ENCODE measurements at places on chromosomes 16 and 17.

GRCh38 chr16:87702325-87702811 lies 63.4 kb downstream of the KLHDC4 start:
- no peak for DNase-seq

DNA sequence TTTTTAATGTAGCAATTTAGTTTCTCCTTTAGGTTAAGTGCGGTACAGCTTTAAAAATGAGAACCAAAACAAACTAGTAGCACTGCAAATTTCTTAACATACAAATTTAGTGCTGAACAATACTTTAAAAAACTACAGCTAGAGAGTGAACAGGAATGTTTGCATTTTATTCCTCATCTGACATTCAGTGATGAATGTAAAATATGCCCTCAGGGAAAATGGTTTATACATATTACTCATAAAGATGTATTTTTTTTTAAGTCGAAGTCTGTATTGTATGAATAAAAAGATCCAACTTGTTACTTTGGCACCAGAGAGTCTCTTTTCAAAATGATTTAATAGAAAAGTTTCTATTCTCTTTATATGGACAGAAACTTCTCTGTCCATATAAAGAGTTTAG lies 96.8 kb downstream of the BRIP1 start:
- DNase-seq: no peak

- DNase-seq: no peak
Observed at GRCh38 chr17:75561927-75562603, 25.5 kb upstream of the MYO15B start.

DNA sequence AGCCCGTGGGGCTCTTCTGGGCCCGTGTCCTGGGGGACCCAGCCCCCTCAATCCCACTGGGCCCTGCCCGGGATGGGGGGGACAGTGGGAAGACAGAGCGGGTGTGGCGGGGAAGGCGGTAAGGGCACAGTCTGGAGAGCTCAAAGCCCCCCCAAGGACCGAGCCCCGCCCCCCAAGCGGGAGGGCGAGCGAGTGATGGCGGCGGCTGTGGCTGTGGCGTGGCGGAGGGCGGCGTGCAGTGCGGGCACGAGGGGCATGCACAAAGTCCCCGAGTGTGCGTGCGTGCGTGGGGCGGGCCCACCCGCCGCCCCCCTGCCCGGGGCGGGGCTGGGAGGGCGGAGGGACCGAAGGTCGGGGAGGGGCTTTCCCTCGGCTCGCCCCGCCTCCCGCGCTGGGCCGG lies 3.6 kb upstream of the WDR24 start:
- DNase-seq: no peak

- no peak for DNase-seq
Observed at GRCh38 chr16:56479469-56479868, 28.1 kb downstream of the OGFOD1 start.

DNA sequence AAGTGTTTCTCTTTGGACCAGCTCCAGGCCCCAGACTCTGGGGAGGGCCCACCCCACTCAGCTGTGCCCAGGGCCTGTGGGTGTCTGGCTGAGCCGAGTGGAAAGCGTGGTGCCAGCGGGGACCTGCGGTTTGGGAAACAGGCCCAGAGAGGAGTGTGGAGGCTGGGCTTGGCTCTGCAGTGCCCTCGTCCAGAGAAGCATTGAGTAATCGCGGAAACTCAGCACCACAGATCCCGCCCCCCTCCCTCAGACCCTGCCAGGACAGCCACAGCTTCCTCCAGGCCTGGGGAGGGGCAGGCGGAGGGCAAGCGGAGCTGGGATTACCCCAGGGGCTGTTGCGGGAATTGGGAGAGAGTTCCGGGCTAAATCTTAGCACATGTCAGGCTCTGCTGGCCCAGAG lies 14.6 kb upstream of the PITPNA start:
- no peak for DNase-seq

GRCh38 chr16:7998789-7999453 lies 591.4 kb downstream of the TMEM114 start:
- DNase-seq: no peak

DNA sequence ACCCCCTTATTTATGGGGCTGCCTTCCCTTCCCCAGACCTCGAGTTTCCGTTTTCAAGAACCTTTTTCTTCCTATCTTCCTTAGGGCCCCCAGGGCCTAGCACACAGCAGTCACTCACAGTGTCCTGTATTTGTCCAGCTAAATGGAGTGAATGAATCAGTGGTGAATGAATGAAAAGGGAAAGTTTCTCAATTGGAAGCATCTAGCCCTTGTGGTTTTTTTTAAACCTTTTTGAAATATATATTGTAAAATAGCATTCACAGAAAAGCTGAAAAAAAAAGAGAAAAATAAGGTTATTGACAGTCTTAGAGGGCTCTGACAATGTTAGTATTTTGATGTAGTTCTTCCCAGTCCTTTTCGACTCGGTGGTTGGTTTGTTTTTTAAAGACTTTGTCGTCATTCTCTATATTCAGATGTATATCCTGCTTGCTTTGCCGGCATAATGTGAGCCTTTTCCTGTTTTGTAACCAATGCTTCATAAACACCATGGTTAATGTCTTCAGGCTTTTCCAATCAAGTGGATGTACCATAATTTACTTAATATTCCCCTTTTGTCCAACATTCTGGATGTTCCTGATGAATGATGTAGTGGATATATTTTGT lies 45.3 kb downstream of the RAI1 start:
- DNase-seq: no peak

- DNase-seq: no peak
Observed at GRCh38 chr17:1896243-1897104, 66.7 kb downstream of the RPA1 start.

DNA sequence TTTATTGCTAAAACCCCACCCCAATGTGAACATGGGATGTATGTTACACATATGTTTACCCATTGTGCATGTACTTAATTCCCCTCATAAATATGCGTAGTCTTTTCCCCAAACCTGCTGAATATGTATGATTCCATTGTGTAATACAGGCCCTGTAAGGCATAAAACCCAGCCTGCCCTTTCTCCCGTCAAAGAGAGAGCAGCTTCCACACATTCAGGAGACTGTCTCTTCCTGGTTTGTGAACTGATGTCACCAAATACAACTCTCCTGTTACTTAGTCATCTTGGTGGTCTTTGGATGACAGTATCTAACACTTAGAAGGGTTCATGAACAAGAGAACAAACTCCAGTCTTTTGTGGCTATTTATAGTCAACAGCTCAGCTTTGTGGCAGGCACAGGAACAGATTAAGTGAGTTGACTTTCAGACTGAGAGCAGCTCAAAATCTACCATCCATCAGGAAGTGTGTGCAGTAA lies 24.7 kb upstream of the TMC7 start:
- no peak for DNase-seq

GRCh38 chr17:46894024-46894423 lies 28.9 kb upstream of the GOSR2 start:
- DNase-seq: no peak

GRCh38 chr17:31496097-31496496 lies 104.6 kb downstream of the RAB11FIP4 start:
- DNase-seq: no peak

DNA sequence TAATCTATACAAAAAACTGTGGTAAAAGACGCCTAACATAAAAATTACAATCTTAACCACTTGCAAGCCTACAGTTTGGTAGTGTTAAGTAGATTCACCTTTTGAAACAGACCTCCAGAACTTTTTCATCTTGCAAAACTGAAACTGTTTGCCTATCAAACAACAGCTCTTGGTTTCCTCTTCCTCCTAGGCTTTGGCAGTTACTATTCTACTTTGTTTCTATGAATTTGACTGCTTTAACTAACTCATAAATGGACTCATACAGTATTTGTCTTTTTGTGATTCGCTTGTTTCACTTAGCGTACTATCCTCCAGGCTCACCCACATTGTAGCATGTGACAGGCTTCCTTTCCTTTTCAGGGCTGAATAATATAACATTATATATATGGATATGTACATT lies 97.0 kb downstream of the PRKCA start:
- DNase-seq: no peak

DNA sequence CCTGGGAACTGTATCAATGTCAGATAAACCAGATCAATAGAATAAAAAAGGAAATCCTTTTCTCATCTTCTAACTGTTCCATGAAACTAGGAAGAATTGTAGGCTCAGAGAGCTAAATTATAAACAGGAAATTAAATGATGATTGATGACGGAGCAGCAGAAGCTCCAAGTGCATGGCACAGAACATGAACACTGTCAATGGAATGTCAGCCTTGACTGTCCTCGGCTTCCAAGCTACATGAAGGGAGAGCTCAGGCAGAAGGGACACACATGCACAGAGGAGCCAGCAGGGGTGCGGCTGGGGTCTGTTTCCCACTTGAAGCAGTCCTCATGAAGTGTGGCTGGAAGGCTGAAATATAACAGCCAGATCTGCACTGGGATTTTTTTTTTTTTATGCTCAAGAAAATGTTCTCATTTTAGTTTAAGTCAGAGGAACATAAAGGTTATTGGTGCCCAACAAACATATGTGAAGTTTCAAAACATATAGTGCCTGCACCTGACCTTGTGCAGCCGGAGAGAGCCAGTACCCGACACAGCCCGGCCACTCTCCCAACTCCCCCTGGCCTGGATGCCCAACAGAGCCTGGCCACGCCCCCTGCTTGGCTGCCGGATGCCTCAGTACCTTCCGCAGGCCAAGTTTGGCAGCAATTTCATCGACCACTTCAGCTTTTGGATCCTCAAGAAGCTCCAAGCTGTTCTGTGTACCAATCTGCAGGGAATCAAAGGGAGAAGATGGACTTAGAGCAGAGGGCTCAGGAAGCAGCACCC lies 37.0 kb downstream of the NPLOC4 start:
- DNase-seq: no peak

DNA sequence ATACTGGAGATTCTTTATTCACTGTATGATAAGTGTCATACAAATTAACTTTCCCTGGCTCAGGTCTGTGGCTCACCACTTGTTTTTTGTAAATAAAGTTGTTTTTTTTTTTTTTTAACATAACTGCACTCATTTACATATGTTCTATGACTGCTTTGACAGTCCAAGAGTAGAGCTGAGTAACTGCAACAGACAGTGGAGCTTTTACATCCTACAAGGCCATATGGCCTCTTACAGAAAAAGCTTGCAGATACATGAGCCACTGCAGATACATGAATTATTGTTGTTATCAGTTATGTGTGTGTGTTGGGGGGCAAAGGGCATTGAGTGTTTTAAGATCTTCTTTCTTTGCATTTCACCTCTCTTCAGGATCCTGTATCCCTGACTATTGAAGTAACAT lies 311.7 kb downstream of the BCAS3 start:
- no peak for DNase-seq

DNA sequence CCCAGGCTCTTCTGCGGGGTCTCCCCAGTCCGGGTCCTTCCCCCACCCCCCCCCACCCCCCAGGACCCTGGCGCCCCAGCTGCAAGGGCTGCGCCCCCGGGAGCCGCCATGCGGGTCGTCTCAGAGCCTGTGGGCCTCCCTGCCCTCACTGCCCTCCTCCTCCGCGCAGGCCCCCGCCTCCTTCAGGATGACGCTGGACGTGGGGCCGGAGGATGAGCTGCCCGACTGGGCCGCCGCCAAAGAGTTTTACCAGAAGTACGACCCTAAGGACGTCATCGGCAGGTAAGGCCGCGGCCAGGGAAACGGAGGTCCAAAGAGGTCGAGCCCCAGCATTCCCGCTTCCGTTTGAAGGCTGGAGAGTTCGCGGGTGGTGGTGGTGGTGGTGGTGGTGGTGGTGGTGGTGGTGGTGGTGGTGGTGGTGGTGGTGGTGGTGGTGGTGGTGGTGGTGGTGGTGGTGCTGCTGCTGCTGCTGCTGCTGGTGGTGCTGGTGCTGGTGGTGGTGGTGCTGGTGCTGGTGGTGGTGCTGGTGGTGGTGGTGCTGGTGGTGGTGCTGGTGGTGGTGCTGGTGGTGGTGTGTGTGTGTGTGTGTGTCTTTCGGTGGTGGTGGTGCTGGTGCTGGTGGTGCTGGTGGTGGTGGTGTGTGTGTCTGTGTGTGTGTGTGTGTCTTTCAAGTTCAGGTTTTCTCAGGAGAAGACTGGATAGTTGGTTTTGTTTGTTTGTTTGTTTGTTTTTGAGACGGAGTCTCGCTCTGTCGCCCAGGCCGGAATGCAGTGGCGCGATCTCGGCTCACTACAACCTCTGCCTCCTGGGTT lies 615 bp downstream of the PHKG2 start:
- DNase-seq: no peak

DNA sequence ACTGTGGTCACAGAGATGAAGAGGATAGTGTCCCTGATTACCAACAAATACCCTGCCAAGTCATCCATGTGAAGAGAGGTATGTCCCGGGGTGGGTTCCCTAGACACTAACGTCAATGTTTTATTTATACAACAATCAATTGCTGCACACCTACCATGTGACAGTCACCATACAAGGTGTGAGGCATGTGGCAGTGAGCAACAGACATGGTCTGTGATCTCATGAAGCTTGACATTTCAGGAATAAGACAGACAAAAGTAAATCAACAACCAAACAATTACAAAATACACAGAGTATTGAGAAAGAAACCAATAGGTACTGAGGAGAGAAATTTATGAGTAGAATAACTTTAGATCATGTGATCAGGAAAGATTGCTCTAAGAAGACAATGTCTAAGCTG lies 268.6 kb downstream of the MRTFB start:
- DNase-seq: no peak

GRCh38 chr17:66935717-66936116 lies 28.8 kb upstream of the CACNG4 start:
- DNase-seq: no peak
